Stomach (tissue), 19 donors: ENCODE measurements at places on chromosomes 5 and 9. TPM values are rescaled to one million over a fixed set of nuclear protein-coding genes. Genes with fewer than 3 reads are reported as not detected.
A peak's percentile ranks its signal among the peaks of the same experiment; 100 is the strongest.

DNA sequence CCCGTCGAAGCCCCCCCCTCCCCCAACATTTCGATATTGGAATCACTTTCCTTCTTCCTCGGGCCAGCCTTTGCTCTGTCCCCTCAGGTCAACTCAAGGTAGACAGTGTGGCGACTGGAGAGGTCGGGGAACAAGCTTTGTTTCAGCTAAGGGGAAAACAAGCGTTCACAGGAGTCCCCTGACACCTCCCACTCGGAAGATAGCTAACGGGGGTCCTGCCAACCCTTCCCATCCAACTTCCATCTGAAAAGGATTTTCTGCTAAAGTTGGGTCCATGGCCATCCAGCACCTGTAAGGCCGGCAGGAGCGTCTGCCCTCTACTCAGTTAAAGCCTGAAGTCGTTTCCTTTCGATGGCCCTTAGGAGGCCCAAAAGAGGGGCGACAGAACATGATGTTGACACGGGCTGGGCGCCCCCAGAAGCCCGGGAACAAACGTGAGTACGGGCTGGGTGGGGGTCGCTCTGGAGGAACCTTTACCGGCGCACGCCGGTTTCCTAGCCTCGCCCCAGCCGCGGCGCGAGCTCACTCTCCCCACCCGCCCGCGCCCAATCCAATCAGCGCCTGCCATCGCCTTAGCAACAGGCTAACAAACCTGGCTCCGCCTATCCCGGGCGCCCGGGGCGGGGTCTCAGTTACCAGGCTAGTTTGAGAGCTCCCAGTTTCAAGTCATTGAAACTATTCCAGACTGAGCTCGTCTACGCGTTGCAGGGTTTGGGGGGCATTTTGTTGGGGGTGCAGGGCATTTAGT, 2.5 kb downstream of the ARRDC3 start:
- DNase-seq, result peak; percentile 99

DNA sequence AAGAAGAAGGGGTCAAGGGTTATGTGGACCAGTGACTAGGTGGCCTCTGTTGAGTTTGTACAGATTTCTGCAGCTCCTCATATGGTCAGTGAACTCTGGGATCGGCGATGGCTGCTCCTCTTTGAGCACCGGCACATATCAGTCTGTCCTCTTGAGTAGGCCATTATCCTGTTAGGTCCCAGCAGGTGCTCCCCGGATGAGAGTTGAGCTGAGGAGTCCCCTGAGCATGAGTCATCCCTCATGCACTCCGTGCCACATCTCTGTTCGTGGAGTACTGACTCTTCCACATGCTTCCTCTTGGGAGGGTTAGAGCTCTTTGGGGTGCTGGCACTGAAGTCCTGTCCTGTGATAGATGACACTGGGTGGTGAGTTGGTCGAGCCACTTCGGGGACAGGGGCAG, 143.7 kb downstream of the PTTG1 start:
- no peak for DNase-seq

Gene SPATA31A3
- not detected for polyA plus RNA-seq

DNA sequence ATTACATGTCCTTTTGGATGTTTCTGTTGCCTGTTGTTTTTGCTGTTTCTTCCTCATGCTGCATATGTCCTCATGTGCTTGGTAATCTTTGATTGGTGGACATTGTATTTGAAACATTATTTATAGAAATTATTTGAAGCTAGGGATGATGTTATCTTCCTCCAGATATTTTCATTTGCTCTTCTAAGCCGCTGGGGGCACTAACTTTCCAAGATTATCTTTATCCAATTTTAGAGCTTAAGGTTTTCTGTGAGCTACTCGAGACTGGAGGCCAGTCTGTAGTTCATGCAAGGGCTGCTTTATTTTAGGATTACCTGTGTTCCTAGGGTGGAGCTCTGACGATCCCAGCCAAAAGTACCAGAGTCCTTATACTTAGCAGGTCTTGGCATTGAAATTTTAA, 40.9 kb downstream of the STX17 start:
- no peak for DNase-seq

Gene CSF1R
- polyA plus RNA-seq, result 3.0 TPM

GRCh38 chr9:99748266-99748665, 73.4 kb upstream of the NR4A3 start:
- DNase-seq, result no peak

- DNase-seq, result no peak
Observed at GRCh38 chr5:43687275-43687674, 84.3 kb downstream of the NNT start.

- DNase-seq, result no peak
Observed at GRCh38 chr5:99369797-99370593, 441.2 kb upstream of the CHD1 start.

DNA sequence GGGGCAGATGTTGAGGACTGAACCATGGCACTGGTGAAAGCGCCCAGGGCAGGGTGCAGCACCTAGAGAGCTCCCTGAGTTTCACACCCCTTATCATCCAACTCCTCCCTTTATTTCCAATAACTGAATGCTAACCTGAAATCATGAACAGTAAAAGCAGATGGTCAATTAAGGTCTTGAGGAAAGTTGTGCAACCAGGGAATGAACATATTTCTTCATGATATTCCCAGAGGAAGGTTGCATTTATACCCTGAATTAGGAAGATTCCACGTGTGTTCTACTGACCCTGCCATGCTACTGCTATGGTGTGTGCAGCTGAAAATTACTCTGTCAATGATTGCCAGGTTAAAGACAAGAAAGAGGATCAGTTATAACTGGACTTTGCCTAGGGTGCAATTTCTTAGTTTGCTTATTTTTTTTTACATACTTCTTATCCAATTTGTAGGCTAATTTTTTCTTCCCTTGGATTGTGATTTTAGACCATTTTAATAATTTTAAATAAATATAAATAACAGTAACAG, 319.8 kb downstream of the SEMA5A start:
- DNase-seq, result no peak

GRCh38 chr5:56429110-56429561, 196.0 kb upstream of the ANKRD55 start:
- peak; percentile 76 for DNase-seq

- DNase-seq, result no peak
Observed at GRCh38 chr9:121861501-121862180, 210.2 kb downstream of the DAB2IP start.

DNA sequence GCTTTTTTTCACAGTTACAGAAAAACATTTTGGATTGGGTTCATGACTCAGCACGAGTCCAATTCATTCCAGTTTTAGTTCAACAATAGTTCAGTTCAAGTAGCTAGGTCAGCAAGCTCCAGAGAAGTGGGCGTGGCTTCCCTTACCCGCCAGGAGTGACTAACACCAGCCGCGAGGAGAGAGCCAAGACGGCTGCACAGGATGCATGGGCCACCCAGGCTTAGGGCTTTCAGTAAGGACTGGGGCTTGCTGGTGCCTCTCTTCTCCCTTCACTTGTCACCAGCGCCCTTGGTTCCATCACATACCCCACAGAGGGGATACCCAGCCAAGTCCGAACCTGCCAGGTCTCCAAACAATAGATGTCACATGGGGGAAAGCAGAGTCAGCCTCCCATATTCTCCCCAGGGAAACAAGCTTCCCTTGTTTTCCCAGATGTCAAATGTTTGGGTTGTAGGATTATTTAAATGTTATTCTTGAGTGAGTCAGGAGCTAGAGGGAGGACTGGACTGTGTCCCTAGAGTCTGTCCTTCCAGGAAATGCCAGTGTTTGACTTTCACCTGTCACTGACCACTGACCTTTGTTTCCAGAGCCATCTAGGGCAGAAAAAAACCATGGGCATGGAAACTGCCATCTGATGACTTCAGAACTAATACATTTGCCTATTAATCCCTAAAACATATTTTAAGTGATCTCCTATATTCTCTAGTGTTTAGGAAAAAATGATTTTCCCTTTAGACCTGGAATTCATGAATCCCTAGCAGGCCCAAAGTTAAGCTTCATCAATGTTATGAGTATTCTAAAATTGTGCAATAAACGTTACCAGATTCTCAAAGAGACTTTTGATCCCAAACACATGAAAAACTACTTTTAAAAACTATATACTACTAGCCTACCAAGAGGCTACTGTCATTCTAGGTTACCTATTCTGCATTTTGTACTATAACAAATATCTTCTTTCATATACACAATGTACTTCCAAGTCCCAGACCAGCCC, 51.9 kb downstream of the NIPAL4 start:
- DNase-seq, result peak; percentile 91

GRCh38 chr5:73176250-73176649, 3.3 kb downstream of the TMEM174 start:
- no peak for DNase-seq

Gene CYLC2
- polyA plus RNA-seq, result not detected

DNA sequence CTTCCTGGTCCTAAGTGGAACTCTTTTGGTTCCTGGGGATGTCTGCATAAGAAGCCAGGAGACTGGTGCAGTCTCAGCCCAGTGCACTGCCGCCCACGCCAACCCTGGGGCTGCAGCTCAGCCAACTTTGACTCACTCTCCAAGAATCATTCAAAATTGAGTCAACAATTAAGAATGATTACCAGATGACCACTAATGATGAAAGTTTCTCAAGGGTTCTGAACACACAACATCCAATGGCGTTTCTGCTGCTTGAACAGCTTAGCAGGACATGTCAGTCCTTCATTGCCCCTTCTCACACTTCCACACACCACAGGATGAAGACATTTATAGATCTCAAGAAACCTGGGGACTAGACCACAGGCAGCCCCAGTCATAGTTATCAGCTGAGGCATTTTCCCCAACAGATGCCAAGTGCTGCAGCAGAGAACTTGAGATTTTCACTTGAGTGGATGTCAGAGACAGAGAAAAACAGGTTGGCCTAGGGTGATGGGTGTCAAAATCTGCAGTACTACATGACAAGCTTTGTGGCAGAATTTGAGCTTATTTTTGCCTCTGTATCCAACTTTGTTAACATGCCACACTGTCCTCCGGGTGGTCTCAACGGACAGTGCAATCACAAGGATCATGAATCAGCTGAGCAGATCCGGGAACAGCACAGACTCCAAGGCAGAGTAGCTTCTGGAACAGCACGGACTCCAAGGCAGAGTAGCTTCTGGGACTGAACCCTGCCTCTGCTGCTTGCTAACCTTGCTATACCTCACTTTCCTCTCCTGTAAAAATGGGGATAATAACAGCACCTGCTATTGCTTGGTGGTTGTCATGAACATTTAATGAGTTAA, 356.1 kb downstream of the SPOCK1 start:
- no peak for DNase-seq

DNA sequence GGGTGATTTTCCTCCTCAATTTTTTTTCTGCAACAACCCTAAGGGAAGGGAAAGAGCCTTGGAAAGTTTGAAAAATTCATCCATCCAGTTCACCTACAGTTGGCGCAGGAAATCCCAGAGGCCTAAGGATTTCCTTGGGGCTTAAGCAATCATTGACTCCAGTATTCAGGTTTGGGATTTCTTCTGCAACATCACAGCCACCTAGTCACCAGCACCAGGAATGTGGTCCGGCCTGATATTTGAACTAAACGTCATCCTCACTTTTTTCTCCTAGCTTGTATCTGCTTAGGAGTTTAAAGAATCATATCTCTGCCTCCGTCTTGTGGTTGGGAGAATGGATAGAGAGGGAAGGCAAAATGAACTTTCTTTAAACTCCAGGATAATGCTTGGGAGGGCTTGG, 20.2 kb upstream of the TLE4 start:
- no peak for DNase-seq

GRCh38 chr9:71048280-71048679, 73.1 kb downstream of the TRPM3 start:
- no peak for DNase-seq

DNA sequence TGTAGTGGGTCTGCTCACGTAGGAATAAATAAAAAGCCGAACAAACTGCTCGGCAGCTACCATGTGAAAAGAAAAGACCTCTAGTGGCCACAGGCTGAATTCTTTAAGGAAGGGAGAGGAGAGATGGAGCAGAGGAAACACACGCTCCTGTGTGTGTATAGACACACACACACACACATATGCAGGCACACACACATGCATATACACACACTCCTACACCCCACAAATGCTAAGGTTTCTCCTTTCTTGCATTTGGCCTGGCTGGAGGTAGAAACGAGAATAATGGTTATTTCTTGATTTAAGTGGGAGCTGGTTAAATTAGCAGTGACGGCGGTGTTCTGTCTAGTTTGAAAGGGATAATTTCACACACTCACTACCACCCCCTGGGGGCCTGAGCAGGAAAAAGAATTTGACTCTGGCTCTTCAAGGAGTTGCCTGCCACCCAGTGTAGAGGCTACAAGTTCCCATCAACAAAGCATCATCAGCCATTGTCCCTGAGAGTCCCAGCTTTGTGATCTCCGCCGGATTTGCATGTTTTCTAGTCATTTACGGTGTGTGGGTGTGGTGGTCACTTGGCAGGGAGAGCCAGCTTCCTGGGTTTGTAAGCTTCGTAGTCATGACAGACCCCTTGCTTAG, at the start of gene INSYN2B:
Gene INSYN2B (minus strand): TSS at position 78 of the 636 bp plus-strand sequence. CDS start 96,597 bp downstream, outside the sequence.
- DNase-seq, result peak; percentile 87

DNA sequence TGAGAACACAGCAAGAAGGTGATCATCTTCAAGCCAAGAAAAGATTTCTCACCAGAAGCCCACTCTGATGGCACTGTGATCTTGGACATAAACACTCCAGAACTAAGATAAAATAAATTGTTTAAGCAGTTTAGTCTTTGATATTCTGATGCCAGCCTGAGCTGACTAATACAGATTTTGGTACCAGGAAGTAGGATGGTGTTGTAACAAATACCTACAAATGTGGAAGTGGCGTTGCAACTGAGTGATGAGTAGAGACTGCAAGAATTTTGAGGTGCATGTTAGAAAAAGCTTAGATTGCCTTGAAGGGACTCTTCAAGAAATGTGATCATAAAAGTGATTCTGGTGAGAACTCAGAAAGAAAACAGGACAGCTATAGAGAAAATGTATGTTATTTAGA, 592.4 kb upstream of the DAB2 start:
- no peak for DNase-seq

- DNase-seq, result no peak
Observed at GRCh38 chr5:91956738-91957137, 573.6 kb upstream of the ARRDC3 start.

DNA sequence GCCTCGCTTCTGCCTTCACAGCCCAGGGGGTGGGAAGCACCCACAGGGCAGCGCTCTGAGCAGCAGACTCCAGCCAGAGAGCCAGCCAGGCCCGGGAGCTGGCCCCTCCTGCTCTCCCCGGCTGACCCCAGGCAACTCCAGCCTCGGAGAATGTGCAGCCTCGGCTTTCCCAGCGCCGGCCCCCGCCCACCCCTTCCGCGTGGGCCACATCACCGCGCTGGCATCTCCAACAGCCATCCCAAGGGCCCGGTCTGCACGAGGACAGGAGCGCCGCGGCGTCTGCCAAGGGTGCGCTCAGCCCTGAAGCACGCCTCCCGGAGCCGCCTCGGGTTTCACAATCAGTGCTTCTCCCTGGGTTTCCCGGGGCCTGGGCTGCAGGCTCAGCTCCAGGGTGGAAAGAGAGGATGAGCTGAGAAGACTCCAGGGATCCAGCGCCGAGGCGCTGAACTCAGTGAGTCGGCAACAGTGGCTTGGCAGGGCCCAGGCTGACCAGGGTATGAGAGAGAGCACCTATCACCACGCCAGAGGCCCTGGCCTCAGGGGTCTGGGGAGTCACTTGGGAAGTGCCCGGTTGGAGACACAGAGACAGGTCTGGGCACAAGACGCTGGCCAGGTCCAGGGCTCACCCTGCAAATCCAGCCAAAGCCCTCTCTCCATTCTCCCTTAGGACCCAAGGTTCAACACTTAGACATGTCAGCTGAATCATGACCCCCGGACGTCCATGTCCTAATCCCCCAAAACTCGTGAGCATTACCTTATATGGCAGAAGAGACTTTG, 79.6 kb downstream of the ADAMTS2 start:
- DNase-seq, result peak; percentile 62

Gene PCDH1
- 10.6 TPM for polyA plus RNA-seq

Gene IFNA7
- not detected for polyA plus RNA-seq

Gene ZDHHC11
- 13.9 TPM for polyA plus RNA-seq

- no peak for DNase-seq
Observed at GRCh38 chr5:141935538-141935937, 11.9 kb downstream of the DELE1 start.

GRCh38 chr9:75000835-75001234, 27.3 kb downstream of the CARNMT1 start:
- no peak for DNase-seq

Gene SLC6A3
- polyA plus RNA-seq, result not detected
